ENCODE measurements at places on chromosomes 12 and 14.

- no peak for DNase-seq
Observed at GRCh38 chr12:4119157-4119761, 154.3 kb upstream of the CCND2 start.

- no peak for DNase-seq
Observed at GRCh38 chr14:45680531-45680930, 427.5 kb upstream of the MIS18BP1 start.

GRCh38 chr12:114403690-114404066 lies 2.3 kb downstream of the TBX5 start:
- DNase-seq, result no peak

- DNase-seq, result no peak
Observed at GRCh38 chr12:59668674-59669073, 72.8 kb downstream of the SLC16A7 start.

DNA sequence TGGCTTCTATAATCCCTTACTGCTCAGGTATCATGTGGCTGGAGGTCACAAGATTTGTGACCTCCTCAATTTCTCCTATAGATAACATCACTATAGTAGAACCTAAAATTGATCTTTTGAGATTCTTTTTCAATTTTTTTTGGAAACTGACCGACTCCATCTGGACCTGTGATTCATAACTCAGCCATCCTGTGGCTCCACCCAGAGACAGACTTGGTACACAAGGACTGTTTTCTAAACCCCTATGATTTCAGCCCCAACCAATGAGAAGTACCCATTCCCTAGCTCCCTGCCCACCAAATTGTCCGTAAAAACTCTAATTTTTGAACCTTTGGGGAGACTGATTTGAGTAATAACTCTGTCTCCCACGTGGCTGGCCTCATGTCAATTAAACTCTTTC lies 148.9 kb downstream of the SYT10 start:
- DNase-seq, result no peak

- DNase-seq, result no peak
Observed at GRCh38 chr12:39252628-39253027, 190.3 kb downstream of the KIF21A start.

- DNase-seq, result no peak
Observed at GRCh38 chr12:95224202-95225170, 6.9 kb downstream of the VEZT start.

GRCh38 chr12:97767347-97767746 lies 304.7 kb downstream of the RMST start:
- no peak for DNase-seq

GRCh38 chr12:115172521-115172920 lies 488.5 kb upstream of the TBX3 start:
- DNase-seq, result no peak

DNA sequence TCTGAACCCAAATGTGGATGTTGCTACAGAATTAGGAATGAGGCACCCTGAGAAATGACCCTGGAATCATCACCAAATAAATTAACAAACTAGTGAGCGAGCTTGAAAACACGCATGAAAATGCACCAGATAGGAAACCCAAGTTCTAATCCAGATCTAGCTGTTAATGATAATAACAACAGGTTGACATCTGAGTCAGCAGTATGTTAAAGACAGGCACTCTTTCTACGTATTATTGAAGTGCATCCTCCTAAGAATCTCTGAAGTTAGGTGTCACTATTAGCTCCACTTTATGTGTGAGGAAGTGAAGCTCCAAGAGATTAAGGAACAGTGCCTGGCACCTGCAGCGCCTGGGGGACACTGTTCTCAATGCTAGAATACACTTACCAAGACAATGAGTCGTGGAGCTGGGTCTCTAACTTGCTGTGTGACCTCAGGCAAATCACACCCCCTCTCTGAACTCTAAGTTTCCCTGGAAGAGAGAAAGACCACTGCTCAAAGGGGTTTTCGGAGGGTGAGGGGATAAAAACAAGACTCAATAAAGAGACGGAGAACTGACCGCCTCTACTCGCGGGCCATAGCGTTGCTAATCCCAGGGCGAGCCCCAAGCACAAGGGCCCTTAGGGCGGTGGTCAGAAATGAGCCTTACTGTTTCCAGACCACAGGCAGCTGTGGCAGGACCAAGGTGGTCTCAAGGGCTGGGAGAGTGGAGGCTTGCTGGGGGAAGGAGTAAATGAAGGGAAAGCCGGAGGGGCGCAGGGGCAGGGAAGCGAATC lies 2.1 kb downstream of the SLC6A12 start:
- no peak for DNase-seq
